ENCODE measurements at places on chromosomes 7 and 10.

DNA sequence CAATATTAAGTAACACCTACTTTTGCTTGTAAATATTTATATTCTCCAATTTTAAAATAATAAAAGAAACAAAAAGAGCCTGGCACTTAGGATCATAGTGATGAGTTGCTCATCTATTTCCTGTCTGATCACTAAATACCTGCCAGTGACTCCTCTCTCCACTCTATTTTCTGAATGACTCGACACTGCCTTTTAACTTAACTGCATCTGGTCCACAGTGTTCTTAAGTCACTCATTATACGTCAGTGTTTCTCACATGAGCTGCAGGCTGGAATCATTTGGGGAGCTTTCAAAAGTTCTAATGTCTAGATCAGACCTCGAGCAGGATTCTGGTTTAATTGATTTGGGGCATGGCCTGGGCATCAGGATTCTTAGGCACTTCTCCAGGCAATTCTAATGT, 78.0 kb upstream of the AGBL3 start:
- no peak for DNase-seq

DNA sequence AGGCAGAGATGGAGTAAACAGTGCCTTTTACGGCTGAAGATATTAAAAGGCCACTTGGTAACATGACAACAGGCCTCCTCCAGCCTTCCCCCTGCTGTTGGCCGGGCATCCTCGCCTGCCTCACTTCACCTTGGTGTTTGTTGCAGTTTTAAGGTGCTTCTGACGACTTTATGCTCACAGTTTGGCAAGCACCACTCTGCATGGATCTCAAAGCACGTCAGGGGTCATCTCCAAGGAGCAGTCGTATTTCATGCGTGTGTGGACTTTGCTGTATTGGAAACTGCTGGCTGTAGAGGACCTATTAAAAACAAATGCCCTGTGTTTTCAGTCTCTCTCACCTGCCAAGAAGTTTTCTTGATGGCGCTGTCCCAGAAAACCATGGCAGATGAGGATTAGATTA, 483.1 kb downstream of the RPS24 start:
- no peak for DNase-seq

- no peak for DNase-seq
Measured at GRCh38 chr7:48175019-48175418, 3.8 kb downstream of the ABCA13 start.

DNA sequence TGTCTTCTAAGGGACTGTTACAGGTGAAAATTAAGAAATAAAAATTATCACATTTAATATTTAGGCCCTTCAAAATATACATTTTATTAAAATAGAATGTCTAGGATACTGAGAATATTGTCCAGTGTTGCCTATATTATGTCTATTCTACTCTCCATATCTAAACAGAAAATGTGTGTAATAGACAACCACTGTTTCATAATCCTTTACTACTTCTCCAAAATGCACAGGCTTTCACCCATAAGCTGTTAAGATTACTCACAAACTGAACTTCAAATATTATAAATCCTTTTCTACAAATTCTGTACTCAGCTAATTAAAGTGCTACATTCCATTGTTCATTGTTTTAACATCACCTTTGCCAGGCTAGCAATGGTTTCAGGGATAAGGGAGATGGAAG, 56.7 kb upstream of the TFEC start:
- DNase-seq = no peak

DNA sequence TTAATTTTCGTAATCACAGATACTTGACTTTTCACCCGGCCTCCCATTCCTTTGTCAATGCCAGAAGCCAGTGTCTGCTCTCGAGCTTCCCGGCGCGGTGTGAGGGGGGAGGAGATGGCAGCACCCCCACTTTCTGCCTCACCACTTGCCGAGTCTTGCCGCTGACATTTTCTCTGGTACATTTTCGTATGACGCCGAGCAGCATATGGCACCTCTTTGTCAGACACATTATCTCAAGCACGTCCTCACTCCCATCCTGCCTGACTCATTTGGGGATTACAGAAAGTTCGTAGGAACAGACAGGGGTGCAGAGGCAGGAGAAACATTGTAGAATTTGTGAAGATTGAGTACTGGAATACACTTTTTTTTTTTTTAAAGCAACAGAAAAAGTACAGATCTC, 60.8 kb upstream of the SORCS3 start:
- peak; percentile 32 for DNase-seq

DNA sequence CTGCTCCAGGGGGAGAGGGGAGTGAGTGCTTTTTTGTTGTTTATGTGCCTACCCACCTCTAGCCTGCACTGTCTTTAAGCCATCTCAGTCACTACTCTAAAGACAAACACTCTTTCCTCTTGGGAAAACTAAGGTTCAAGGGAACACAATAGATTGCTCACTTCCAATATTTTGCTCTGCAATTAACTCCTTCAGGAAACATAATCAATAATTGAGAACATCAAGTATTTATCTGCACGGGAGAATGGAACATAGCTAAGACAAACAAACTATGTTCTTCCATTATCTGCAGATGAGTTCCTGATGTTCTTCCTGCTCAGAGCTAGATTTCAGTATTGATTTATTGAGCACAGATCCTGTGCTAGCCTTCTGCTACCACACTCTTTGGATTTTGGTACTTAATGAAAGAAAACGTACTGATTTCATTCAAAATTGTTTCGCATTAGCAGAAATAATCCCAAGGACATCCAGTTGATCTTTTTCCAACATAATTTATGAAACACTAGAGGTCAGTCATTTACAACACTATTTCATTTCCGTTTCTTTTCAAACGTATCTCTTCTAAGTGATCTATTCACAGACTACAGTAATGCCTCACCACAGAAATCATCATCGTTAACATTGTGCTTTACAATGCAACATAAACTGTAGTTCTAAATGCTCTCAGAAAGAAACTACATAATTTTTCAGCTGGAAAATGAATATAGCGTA, 8.3 kb downstream of the NEBL start:
- no peak for DNase-seq

DNA sequence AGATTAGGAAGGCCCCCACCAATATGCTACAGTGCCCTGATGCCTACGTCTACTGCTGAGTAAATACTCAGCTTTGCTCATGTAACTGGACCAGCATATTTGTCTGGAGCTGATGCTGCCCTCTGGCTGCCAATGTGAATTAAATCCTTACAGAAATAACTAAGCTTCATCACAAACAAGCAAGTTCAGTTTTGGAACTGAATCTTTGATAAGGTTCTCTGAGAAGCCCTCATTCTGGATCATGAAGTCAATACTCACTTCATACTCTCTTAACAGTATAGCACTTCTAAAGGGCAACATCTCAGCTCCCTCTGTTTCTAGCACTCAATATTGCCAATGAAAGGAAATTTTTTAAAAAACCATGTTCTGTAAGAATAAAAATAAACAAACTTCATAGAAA, 246.7 kb downstream of the ETV1 start:
- DNase-seq = no peak

DNA sequence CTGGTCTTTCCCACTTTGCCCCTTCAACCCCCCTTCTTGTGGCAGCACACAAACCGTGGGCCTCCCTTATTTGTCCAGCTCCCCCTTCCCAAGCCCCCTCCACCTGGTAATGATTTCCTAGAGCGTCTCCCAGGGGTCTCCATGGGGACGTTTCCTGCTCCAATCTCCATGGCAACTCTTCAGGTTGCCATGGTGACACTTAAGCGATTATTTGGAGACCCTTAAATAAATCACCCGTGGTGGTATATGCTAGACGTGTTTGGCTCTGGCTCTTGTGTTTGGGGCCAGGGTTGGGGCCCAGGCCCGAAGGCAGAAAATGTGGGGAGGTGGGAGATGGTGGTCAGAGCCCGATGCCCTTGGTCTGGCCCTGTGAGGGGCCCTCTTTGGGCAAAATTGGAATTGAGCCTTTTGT, 41.1 kb upstream of the DLG5 start:
- no peak for DNase-seq

DNA sequence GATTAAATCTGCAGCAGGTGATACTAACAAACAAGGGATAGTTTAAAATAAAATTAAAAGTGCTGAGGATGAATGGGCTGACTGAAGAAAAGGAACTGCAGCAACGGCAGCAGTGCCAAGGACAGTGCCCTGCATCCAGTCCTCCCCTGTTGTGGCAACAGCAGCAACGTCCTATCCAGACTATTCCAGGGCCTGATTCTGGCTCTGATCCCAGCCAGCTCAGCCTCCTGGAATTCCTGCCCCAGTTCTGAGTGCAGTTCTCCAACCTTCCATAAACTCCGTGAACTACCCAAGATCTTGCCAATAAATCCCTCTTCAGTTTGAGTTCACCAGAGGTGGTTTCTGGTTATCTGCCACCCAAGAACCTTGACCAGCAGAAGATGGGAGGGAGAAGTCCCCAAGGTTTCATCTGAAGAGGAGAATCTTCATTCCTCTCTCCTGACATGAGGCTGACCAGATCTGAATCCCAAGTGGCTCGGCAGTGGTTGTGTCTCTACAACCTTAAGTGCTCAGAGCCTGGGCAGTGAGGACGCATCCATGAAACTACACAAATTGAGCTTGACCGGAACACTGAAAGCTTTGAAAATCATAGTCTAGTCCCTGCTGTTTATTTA, 115.8 kb downstream of the SORBS1 start:
- DNase-seq = peak; percentile 25

DNA sequence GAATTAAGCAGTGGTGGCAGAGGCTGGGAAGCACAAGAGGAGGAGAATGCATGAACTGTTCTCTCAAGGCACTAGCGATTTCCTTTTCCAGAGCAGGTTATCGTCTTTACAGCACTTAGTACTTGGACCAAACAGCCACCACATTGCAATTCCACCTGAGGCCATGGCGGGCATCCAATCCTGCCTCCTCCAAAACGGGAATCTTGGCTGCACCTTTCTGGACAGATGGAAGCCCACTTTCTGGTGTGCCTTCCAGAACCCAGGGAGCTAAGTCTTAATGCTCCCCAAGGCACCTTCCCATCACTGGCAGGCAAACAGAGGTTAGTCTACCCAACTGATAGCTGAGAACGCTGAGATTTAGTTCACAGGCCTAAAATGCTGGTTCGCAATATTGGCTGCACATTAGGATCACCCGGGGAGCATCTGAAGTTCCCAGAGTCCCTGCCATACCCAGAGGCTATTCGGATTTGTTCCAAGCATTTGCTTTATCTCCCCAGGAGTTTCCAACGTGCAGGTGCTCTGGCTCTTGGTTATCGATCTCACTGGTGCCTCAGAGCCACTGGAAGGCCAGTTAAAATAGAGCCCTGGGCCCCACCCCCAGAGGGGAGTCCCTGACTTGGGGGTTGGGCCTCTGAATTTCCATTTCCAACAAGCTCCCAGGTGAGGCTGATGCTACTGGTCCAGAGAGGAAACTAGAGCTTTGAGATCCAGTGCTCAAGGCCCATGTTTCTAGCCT, 62.2 kb downstream of the KCNMA1 start:
- DNase-seq = no peak

DNA sequence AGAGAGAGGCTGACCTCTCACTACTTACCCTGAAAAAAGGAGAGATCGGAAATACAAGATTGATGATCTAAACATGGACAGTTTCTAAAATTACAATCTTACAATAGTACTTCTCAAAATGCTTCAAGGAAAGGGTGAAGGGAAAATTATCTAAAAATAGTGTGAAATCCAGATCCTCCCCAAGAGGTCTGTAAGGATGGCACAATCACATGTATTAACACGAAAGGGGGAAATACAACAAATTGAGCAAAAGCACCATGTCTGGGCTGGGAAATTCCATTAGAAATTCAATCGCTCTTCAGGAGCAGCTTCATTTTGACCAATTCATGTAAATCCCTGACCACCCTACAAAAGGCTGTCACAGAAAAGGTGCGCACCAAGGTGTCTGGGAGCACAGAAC, 67.0 kb downstream of the PKD1L1 start:
- no peak for DNase-seq

DNA sequence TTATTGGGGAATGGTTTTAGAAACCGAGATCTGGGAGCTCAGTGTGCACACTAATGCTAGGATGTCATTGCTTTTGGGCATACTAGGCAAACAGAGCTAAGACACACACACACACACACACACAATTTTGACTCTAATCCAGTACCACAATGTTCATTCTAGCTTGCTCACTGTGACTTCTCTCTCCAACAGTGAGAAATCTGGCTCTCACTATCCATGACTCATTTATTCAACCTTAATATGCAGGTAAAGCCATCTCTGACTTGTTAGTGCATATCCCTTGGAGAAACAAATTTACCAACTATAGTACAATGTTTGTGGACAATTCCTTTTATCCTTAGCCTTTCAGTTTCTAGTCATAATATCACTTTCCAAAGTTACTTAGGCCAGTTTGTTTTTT, 5.9 kb upstream of the BMS1 start:
- DNase-seq = no peak

- DNase-seq = no peak
Measured at GRCh38 chr10:16437540-16437894, 707 bp downstream of the PTER start.

DNA sequence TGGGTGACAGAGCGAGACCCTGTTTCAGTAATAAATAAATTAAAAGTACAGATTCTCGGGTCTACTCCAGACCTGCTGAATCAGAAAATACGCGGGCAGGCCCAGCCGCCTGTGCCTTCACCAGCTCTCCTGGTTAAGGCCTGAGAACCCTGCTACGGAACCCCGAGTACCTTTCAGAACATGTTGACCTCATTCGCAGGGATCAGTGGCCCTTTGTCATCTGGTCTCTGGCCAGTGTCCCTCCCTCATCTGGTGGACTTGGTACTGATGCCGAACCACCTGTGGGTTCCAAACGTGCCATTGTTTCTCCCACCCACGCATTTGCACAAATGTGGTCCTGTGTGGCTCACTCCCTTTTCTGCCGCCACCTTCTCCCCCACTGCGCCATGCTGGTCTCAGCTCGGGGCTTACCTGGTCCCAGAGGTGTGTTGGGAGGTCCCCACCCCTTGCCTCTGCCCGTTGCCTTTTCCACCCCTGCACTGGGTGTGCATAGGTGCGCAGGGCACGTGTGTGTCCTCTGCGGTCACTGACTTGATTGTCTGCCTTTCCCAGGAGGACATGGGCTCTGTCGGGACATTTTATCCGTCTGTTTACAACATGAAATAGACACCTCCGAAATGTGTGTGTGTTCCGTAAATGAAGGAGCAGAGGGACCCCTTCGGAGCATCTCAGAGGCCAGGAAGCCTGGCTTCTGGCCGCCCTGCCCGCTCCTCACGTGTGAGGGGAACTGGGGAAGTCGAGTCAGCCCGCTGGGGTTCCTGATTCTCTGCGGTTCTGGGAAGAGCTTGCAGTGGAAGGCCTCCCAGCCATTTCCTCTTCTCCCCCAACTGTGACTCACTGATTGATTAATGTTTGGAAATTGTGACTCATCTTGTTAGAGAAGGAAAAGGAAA, 135.2 kb downstream of the CUX1 start:
- peak; percentile 77 for DNase-seq

GRCh38 chr10:32692174-32692573, 246.2 kb downstream of the CCDC7 start:
- peak; percentile 31 for DNase-seq
